ENCODE measurements at places on chromosomes 13 and 19.

GRCh38 chr13:106464076-106464475, 71.4 kb downstream of the EFNB2 start:
- no peak for DNase-seq

- no peak for DNase-seq
Observed at GRCh38 chr19:16374436-16374835, 49.8 kb downstream of the KLF2 start.

DNA sequence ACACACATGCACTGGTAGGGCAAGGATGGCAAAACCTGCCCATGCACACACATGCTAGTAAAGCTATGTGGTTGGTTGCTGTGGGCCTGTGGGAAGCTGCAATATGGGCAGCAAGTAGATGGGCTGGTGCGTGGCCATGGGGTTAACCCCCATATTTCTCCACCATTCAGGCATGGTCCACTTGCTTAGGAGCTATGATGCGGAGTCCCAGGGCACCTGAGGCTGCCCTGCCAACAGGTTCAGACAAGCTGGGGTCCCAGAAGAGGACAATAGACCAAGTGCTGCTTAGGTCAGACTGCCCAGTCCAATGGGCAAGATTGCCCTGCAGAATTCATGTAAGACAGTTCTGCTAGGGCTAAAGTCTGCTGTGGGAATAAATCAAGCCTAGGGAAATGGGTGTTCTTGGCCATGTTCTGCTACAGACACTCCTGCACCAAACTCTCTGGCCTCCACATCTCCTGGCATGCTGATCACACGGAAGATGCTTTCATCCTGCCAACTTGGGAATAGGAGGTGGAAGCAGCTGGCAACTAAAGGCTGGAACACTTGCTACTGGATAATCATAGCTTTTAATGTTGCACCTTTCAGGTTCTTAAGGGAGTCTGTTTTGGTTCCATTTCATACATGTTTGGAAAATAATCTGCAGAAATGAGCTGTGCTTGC, 646.3 kb upstream of the SLITRK1 start:
- DNase-seq: no peak

DNA sequence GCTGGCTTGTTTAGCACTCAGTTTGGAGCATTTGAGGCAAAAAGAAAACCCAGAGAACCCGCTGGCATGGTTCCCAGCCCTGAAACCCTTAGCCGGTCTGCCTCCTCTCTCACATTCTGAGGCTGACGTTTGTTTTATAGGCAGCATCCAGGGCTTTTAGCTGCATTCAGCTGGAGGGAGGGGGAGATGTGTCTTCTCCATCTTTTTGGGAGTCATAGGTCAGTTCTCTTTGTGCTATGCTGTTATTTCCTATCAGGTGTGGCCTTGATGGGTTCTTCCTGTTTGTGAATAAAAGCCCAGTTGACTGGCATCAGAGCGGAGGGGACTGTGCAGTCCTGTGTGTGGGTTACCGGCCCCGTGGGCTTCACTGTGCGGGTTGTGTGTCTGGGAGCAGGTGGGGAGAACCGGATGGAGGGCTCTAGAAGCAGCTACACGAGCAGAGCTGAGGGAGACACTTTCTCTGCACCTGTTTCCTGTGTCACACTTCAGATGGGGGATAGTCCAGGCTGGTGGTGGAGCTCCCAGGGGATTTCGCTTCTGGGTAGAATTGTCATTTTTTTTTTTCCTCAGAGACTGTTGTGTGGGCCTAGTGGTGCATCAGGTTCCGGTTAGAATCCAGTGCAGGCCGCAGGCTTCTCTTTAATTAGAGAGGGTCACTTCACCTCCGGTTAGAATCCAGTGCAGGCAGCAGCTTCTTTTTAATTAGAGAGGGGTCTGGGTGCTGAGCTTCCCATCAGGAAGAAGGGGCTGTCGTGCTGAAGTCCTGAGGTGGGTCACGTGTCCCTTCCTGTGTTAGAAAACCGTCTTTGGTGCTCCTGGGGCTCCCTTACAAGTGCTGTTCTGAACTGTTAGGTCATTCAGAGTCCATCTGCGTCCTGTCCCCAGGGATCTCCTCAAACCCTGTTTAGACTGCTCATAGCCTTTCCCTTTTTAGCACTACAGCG, 69.6 kb downstream of the ARHGEF7 start:
- DNase-seq: peak; percentile 47

GRCh38 chr13:110593430-110594130, 21.8 kb upstream of the NAXD start:
- no peak for DNase-seq
